HepG2 (cell line): ENCODE measurements at places on chromosomes 3 and 15.

GRCh38 chr3:45240292-45240691 lies 14.2 kb upstream of the TMEM158 start:
- DNase-seq, result no peak

DNA sequence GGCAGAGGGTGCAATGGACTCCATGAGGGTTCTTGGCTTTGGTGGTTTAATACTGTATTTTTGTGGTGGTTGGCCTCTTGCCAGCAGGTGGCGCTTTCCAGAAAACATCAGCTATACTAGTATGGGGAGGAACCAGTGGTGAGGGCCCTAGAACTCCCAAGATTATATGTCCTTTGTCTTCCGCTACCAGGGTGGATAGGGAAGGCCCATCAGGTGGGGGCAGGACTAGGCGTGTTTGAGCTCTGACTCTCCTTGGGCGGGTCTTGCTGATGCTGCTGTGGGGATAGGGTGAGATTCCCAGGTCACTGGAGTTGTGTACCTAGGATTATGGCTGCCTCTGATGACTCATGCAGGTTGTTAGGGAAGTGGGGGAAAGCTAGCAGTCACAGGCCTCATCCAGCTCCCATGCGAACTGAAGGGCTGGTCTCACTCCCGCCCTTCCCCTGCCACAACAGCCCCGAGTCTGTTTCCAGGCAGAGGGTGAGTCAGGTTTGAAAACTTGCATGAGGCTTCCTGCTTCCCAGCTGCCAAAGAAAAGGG lies 357.7 kb downstream of the OTOL1 start:
- DNase-seq, result peak; percentile 59

DNA sequence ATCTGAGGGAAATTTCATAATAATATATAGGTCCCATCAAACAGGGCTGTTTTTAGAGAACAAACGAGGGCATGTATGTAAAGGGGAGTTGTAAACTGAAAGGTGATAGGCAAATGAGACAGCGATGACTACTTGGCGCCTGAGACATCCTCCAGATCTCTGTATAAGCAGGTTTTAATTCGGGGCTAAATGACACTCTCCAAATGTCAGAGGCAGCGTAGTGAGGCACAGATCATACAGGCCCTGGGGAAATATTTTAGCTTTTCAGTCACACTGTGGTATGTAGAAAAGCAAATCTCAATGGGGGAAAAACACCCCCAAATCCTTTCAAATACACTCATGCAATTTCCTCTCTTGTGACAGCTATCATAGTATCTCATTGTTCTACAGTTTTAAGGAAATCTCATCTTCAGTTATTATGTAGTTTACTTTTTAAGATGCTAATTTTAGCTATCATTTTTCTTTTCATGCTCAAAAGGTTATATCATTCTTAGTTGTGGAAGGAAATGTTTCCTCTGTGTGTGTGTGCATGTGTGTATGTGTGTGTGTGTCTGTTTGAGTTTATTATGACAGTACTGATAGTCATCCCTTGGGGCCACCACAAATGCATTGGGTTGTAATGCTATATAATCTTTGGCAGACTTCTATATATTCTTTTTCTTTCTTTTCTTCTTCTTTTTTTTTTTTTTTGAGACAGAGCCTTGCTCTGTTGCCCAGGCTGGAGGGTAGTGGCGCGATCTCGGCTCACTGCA lies 1.1 kb downstream of the TPRG1 start:
- no peak for DNase-seq

GRCh38 chr15:40253167-40253790 lies 14.4 kb downstream of the PAK6 start:
- DNase-seq, result no peak

GRCh38 chr3:28039829-28040228 lies 201.6 kb upstream of the CMC1 start:
- DNase-seq, result no peak

- DNase-seq, result no peak
Observed at GRCh38 chr15:91478717-91479191, 374.8 kb upstream of the SLCO3A1 start.

GRCh38 chr15:94485148-94485719 lies 253.9 kb downstream of the MCTP2 start:
- no peak for DNase-seq

- no peak for DNase-seq
Observed at GRCh38 chr3:52710512-52710911, 4.6 kb downstream of the SPCS1 start.

- DNase-seq, result no peak
Observed at GRCh38 chr15:40238532-40239403, at the start of gene PAK6. Gene PAK6 (plus strand): TSS chr15:40239063. CDS start chr15:40264786, 25,723 bp downstream.

DNA sequence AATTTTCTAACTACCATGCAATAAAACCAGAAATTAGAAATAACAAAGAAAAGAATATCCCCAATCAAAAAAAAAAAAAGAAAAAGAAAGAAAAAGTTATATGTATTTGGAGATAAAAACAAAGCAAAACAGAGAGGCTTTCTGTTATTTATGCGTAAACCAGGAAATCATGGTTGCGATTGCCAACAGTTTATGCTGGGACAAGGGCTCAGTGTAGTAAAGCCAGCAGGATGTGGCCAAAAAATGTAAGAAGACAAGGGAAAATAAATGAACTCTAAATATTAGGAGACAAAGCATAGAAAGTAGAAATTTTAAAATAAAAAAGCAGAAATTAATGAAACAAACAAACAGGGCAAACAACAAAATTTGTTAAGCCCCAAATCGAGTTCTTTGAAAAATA lies 27.2 kb upstream of the GOLGA8J start:
- DNase-seq, result no peak

DNA sequence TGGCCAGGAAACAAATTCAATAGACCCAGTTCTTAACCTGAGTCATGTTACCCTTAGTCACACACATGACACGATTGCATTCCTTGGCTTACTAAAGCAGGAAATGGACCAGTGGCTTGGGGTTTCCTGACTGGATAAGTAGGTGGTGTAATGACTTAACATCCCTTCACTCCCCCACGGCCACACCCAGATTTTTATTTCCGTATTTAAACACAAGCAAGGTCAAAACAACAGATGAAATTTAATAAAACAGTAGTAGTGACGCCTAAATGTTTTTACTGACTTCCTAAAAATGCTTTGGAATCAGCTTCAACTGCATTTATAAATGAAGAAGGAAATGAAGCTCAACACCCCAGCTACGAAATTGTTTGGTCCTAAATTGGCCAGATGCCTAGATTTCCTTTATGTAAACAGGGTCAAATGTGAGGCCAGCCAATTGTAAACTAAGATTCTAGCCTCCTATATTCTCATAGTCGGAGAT lies 324.3 kb downstream of the CHST2 start:
- no peak for DNase-seq

DNA sequence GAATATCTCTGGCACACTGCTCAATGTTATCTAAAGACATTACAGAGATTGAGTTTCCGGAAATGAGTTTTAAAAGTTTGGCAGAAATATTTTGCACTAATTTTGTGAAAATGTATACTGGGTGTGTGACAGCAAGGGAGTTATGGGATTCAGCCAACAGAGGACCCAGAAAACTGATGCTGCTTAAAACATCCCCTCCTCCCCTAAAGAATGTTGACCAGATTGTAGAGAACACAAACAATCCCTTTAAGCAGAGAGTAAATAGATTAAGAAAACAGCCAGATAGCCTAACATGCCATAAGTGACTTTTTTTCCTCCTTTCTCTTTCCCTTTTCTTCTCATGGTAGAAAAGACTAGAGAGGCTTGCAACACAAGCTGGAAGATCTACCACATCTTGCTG lies 928.0 kb upstream of the ALCAM start:
- no peak for DNase-seq

DNA sequence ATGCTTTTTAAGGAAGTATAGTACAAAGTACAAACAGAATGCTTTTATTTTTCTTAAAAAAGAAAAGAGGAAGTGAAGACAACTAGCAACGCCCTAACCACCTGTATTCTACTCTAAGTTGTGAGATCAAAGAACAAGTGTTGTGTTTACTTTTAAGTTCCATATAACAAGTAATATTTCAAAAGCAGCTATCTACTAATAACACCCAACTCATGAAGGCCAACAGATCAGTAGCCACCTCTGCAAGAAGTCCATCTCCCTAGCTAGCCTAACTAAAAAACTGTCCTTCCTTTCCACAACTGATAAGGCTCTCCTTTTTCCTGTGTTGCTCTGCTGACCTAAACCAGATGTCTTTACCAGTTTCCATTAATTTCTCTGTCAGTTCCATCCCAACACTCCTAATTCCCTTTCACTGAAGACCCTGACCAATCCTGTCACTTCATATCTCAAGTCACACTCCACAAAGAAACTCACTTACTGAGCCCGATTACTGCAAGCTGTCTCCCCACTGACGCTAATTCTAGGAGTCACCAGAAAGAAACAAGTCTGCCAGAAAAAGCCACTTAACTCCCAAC lies 26.9 kb downstream of the PHC3 start:
- no peak for DNase-seq
